Bronchial epithelial cell (primary cell): ENCODE measurements at places on chromosomes 13 and 19. TPM values are rescaled to one million over a fixed set of nuclear protein-coding genes. Genes with fewer than 3 reads are reported as not detected.

DNA sequence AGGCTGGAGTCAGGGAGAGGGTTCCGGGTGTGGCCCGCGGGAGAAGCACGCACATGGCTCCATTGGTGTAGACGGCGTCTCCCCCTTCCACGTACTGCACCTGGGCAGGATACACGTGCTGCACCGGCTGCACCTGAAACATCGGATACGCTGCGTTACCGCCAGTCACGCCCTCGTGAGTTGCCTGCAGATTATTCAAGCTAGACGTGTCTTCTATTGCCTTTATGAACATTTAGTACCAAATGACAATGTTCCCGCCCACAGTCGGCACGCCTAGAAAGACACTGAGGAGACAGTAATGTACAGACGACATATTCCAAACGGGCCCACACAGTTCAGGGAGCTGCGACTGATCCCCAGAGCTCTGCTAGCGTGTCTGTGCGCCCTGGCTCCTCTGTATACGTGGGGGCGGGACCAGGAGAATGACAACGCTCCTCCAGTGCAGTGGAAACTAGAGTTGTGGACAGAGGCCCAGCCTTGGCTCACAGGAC, 64.1 kb upstream of the RANBP3 start:
- no peak for DNase-seq

- DNase-seq = peak; percentile 26
Observed at GRCh38 chr13:87999240-87999700, 328.1 kb downstream of the SLITRK5 start.

- DNase-seq = peak; percentile 38
Observed at GRCh38 chr19:50705422-50706019, 14.1 kb downstream of the SHANK1 start.

DNA sequence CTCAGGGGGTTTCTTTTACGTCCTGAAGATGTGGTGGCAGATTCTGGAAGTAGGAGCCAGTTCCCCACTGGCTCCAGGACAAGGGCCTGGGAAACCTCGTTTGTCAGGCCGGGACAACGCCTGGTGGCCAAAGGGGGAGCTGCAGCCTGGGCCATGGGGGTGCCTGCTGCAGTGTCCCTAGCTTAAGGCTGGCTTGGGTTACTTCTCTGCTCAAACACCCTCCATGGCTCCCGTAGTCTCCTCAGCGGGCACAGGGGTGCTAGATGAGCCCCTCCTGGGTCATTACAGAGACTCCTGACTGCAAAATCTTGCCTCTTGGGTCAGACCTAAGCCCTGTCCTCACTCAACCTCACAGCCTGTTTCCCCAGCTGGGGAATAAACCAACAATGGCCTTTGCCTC, 14.7 kb downstream of the CILP2 start:
- no peak for DNase-seq

GRCh38 chr13:98648141-98648540, 71.2 kb upstream of the STK24 start:
- DNase-seq = no peak

DNA sequence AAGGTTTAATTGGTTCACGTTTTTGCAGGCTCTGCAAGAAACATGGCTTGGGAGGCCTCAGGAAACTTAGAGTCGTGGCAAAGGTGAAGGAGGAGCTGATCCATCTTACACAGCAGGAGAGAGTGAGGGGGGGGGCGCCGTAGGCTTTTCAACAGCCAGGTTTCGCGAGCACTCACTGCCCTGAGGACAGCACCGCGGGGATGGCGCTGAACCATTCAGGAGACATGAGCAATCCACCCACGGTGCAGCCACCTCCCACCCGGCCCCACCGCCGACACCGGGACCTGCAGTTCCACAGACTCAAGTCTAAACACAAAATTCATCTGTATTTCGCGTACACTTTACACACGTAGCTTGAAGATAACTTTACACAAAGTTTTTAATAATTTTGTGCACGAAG, 73.6 kb downstream of the KDM4B start:
- DNase-seq = no peak

- DNase-seq = no peak
Observed at GRCh38 chr13:26995159-26995558, 176.5 kb downstream of the USP12 start.

GRCh38 chr13:25249001-25249543, 38.2 kb downstream of the MTMR6 start:
- DNase-seq = peak; percentile 26

DNA sequence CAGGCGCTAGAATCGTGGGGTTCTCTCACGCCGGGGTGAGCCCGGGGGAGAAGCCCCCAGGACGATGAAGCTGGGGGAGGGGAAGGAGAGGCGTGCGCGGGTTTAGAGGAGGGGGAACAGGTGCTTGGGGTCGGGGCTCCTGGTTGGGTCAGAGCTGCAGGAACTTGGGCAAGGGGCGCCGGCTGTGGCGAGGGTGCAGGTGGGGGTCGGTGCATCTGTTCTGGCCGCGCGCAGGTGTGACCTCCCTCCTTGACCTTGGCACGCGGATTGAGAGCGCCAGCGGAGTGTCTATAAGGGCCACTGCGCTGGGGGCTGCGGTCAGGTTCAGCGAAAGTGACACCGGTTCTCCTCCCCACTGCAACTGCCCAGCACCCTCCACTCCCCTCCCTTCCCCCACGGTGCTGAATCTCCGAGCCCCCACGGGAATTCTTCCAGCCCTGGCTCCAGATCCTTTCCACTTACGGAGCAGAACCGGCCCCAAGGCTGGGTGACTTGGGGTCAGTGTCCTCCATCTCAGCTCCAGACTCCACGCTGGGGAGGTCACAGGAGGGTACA, 618 bp downstream of the TMEM38A start:
- no peak for DNase-seq

DNA sequence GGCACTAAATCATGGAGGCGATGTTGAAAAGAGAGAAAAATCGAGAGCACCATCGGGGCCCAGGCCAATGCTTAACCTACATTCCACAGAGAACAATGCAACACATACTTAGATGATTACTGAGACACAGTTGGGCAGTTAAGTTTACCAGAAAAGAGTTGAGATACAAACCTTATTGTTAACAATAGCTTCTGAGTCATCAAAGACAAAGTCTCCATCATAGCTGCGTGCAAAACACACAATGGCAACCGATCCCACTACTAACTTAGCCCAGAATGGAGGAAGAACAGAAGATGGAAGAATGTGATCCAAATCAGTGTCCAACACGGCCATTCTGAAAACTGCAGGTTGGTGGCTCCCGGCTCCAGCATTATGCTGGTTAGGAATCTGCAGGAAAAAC, 6.2 kb downstream of the TMTC4 start:
- DNase-seq = peak; percentile 8

DNA sequence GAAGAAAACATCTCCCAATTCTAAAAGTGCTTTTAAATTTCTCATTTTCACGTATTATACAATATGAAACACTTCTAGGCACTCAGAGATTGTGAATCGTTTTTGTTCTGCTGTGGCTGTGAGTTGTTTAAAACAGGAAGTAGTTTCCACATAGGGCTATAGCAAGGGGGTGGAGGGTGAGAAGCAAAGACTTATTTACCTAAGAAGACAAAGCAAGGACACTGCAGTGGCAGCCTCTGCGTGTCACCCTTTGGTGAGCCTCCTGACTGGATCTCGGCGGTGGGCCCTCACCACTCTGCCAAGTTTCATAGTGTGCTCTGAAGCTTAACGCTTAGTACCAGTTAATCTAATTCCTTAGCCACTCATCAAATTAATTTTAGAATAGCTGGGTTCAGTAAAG, 56.8 kb downstream of the TNFSF13B start:
- no peak for DNase-seq

PODNL1 gene
- 0.38 TPM in 1 of 2 replicates, not detected in the other for total RNA-seq

BSPH1 gene
- not detected in 2 replicates for total RNA-seq

ZNF98 gene
- under 0.01 TPM in 1 of 2 replicates, not detected in the other for total RNA-seq

CILP2 gene
- total RNA-seq = under 0.01 and 0.13 TPM in 2 replicates

DPF1 gene
- 0.13 TPM in 1 of 2 replicates, not detected in the other for total RNA-seq
